ENCODE measurements at places on chromosomes 2 and 18. TPM values are rescaled to one million over a fixed set of nuclear protein-coding genes. Genes with fewer than 3 reads are reported as not detected.

Gene FAM228B
- total RNA-seq = 1.4 TPM

DNA sequence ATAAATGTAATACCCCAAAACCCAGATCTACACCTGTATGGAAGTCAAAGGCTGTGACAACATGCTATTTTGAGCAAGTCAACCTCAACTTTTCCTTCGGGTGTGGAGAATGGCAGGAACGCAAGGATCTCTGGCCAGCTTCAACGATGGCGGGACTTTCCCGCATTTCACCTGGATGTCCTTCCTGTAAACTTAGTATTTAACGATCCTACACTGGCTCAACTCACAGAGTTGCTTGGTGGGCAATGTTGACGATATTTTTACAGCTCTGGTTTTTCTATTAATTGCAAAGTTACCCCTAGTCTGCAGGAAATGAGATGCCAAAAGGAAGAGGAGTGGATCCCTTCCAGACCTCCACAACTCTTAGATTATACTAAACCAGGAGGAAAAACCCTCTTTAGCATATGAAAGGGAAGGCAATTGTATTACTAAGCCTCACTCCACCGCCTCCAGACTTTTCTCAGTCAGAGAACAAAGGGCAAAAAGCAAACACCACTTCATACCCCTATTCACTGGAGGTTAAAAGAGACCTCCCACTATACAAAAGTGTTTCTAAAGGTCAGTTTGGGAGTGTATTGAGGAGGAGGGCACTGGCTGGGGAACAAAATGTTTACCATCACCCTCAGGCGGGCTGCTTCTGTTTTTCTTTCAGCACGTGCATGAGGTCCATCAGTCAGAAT is 56.5 kb upstream of the ACVR1 start:
- DNase-seq = no peak

DNA sequence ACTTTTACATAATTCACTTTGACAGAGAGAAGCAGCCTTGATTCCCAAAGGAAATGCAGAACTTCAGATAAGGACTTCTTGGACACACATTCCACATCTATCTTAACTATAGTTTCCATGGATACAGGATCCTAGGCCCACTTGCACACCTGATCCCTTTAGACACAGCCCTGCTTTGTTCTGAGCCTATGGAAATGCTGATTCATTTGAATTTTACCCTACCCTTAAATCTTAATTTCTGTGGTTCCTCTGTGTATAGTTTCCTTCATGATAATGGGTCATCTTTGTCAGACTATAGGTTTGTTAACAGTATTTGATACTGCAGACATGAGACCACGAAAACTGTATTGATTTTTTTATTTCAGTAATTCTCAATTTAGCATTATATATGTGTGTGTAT is 77.4 kb downstream of the ACTR3 start:
- no peak for DNase-seq

DNA sequence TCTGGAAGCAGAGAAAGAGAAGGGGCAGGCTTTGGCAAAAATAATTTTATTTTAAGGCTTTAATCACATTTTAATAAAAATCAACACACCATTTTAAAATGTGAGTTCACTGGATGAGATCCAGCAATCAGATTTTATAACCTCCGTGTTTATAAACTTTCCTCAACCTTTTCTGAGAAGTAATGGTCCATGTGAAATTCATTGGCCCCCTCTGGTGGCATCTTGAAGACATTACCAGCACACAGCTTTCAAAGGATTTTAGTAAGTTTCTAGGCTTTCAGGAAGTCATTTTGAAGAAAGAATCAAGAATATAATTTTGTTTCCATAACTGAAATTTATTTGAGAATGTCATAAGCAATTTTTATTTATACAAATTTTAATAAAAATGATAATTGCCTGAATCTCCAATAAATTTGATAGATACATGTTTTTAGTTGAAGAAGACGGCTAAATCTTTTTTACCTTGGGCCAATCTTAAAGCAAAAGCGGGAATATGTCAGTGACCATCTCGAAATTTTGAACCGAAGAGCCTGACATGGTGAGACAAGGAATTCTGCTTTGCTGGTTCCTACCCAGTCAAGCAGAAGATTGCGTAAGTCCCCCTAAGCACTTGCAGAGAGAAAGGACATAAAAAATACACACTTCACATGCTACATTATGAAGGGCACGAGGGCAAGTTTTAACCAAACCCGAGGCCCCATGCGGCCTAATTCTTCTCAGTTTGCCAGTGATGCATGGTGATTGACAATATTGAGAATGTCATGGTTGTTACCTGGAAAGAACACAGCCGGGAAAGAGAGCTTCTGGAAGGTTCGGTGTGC is 128.4 kb upstream of the CBLN2 start:
- DNase-seq = peak; percentile 7
